Stimulated activated CD8-positive, alpha-beta memory T cell treated with anti-CD3 and anti-CD28 coated beads, Interleukin-12 subunit alpha, Interleukin-12 subunit beta, amount 100 ng/mL, for 4 hours (primary cell): ENCODE measurements at places on chromosomes 4 and X.

DNA sequence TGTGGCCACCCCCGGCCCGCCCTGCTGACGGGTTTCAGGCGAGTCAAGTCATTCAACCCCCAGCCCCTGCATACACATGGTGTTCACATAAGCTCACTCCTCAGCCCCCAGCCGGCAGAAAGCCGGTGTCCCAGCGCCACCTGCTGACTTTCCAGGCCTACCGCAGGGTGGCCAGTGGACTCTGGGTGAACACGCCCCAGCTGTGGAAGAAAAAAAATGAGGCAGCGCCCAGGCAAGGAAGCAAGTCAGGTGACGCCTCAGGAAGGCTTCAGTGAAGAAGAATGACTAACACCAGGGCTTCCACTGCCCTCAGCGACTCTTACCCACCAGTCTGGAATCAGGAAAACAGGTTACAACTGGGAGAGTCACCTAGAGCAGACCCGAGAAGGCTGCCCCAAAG, 15.8 kb downstream of the BCAP31 start:
- no peak for DNase-seq

- no peak for DNase-seq
Measured at GRCh38 chr4:170079981-170080380, 9.8 kb downstream of the AADAT start.

GRCh38 chrX:134743091-134743490, 84.8 kb upstream of the PLAC1 start:
- DNase-seq: no peak

DNA sequence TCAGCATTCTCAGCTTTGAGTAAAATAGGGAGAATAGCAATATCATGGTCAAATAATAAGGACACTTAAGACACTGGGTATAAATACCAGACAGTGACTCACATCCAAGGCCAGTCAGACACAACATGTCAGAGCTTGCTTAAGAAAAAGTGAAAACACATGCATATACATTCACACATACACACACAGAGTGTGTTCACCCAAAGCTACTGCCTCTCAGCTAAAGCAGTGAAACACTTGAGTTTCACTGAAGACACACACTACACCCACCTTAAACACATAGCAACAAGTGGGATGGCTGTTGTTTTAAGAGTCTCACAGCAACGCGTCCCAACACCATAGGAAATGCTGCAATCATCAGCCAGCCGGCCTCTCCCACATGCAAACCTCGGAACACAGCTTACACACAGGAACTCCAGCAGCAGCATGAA, 14.4 kb downstream of the SHROOM4 start:
- DNase-seq: no peak

DNA sequence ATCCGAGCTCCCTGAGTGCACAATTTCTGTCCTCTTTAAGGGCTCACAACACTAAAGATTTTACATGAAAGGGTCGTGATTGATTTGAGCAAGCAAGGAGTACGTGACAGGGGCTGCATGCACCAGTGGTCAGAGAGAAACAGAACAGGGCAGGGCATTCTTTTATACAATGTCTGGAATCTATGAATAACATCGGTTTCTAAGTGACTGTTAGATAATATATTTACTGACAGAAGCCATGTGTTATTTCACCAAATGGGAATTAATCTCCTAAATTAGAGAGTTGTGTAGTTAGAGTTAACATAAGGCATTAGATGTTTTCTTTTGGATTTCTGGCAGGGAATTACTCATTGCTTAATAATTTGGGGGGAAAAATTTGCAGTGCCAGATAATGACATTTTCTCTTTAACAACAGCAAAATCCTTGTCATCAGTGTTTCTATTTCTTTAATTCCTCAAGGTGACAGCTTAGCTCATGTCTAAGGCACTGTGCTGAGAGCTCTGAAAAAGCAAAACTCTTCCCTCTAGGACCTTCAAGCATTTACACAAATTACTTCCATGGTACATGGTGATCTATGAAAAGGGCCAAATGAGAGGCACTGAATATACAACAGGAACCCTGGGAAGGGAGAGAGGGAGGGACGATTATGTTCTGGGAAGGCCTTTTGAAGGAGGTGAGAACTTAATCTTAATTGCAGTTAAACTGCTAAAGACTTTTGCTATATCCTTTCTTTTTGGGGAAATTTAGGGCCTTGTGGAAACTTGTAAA, 145.0 kb downstream of the RTL3 start:
- no peak for DNase-seq

GRCh38 chr4:33739884-33740632, 2504.3 kb downstream of the ARAP2 start:
- DNase-seq: no peak

- no peak for DNase-seq
Measured at GRCh38 chr4:141455651-141456050, 180.7 kb upstream of the IL15 start.

- DNase-seq: no peak
Measured at GRCh38 chr4:26299254-26299882, 21.4 kb upstream of the RBPJ start.
